Omental fat pad (tissue), 4 donors: ENCODE measurements at places on chromosomes 11 and 22.

DNA sequence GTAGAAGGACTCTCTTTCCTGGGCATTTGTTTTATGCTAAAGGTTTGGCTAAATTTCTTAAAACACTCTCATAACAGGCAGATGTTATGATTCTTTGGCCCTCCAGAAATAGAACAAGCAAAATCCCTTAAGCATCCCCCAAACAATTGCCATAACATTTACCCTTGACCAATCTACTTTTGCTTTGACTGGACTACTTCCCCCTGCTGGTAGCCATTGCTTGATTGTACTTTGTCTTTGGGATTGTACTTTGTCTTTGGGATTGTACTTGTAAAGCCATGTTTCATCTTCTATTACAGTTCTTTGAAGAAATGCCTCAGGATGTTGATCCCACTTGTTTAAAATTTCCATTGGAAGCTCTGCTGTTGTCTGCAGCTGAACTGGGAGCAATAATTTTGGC is 53.3 kb upstream of the GLYAT start:
- no peak for DNase-seq

- DNase-seq, result no peak
Observed at GRCh38 chr22:17999851-18000250, 24.5 kb downstream of the MICAL3 start.

DNA sequence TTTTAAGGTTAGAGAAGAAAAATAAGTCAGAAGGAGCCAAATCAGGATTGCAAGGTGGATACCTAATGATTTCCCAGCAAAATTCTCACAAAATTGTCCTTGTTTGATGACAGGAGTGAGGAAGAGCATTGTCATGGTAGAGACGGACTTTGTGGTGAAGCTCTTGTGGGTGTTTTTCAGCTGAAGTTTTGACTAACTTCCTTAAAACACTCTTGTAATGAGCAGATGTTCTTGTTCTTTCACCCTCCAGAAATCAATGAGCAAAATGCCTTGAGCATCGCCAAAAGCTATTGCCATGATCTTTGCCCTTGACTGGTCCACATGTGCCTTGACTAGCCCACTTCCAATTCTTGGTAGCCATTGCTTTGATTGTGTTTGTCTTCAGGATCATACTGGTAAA is 20.0 kb downstream of the CALCB start:
- no peak for DNase-seq

GRCh38 chr11:68865241-68865640 is 23.5 kb upstream of the CPT1A start:
- no peak for DNase-seq

GRCh38 chr11:12687216-12687623 is 13.0 kb downstream of the TEAD1 start:
- no peak for DNase-seq
